ENCODE measurements at places on chromosomes 2 and 18.
A peak's percentile ranks its signal among the peaks of the same experiment; 100 is the strongest.

DNA sequence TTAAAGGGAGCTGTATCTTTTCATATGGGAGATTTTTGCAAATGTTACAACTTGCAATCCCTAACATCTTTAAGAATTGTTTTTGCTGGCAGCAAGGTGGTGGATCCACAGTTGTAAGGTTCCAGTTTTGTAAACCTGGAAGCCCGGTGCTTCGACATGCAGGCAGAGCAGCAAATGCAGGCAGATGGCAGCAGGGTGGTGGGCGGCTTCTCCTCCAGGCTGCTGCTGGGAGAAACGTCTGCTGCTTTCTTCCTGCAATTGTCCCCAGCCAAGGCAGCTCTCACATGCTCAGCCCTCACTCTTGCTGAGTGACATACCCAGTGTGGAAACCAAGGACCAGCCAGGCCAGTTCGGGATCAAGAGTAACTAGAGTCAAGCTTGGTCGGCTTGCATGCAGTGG, 166.0 kb downstream of the SEPTIN10 start:
- no peak for DNase-seq

- no peak for DNase-seq
Measured at GRCh38 chr2:52539026-52539970, 1228.3 kb upstream of the CHAC2 start.

GRCh38 chr2:102848366-102848839, 86.6 kb downstream of the TMEM182 start:
- peak; percentile 68 for DNase-seq

- DNase-seq: no peak
Measured at GRCh38 chr2:138078153-138078552, 113.9 kb downstream of the HNMT start.

- DNase-seq: no peak
Measured at GRCh38 chr2:205719847-205720246, 37.5 kb downstream of the NRP2 start.

DNA sequence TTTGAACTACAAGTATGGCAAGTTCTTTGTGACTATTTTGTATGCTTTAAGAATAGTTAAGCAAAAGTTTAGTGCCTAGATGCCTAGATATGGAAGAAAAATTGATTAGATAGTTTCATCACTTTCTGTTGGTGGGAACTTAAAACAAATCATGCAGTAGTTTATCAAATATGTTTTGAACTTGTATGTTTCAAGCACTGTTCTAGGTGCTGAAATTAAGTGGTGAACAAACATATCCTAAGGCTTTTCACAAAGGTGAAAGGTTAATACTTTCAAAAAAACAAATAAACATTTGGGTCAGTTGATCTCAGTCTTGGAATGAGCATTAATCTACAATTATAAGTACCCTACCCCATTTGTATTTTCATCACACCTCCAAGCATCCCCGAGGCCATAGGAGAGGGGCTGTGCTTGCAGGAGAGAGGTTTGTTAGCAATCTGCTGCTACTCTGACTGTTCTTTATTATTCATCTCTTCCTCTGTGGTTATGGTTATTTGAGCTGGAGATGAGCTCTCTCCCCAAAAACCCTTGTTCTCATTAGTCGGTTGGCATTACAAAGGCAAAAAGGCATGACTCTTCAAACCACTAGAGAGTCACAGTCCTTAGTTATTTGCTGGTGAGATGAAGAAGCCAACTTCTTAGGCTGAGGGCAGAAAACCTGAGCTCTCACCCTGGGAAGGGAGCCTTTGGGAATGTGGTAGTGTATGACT, 103.9 kb upstream of the FHL2 start:
- DNase-seq: no peak

- peak; percentile 4 for DNase-seq
Measured at GRCh38 chr18:63365876-63366212, 1.2 kb downstream of the KDSR start.
